ENCODE measurements at places on chromosomes 3 and 15.

DNA sequence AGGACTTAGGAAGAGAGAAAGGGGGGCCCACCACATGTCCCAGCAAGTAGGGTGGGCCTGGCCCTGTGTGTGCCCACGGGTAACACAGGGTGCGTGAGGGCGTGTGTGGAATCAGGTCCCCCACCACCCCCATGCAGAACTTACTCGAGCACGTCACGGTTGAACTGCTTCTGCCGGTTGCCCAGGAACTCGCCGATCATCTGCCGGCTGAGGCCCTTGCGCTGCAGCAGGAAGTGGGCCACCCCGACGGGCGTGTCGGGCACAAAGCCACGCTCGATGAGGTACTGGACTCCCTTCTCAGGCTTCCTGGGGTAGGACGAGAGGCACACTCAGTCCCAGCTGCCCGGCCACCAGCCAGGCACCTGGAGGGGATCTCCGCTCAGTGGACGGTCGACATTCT is 83.1 kb upstream of the RPL32 start:
- no peak for DNase-seq

- no peak for DNase-seq
Observed at GRCh38 chr3:84245789-84246188, 713.0 kb upstream of the CADM2 start.

DNA sequence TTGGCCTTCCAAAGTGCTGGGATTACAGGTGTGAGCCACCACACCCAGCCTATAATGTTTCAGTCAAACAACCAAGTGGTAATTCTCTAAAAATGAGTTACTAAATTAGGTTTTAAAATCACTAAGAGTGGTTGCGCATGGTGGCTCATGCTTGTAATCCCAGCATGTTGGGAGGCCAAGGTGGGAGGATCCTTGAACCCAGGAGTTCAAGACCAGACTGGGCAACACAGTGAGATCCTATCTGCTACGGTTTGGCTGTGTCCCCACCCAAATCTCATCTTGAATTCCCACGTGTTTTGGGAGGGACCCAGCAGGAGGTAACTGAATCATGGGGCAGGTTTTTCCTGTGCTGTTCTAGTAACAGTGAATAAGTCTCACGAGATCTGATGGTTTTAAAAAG is 26.1 kb downstream of the SEC11A start:
- no peak for DNase-seq

- no peak for DNase-seq
Observed at GRCh38 chr3:60281970-60282369, 969.3 kb downstream of the FHIT start.

DNA sequence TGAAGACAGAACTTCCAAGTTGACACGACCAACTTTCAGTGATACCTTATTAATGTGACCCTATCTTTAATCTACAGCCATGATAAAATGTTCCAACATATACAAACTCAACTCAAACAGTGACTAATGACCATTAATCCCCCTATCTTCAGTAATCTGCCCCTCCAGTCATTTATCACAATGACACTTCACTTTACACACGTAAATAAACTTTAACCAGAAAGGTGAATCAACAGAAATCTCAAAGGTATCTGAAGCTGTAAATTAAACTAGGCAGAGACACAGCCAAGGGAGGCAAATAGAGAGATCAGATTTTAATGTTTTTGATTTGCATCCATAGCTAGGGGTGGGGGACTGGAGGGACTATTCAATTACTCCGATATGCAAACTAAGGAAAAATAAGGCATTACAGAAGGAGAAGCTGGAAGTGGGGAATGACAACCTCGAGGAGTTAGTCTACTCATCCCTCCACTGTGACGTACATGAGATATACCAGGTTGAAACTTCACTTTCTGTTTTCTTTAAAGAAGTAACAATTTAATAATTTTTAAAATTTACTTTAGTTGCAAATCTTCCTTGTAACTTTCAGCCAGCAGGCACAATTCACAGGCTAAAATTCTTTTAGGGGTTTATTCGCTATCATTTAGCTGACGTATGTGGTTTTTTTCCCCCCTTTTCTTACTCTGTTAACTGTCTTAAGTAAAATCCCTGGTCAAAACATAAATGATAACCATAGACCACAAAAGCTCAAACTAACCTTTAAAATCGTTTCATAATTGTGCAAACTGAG is 751.0 kb downstream of the ROBO1 start:
- no peak for DNase-seq

DNA sequence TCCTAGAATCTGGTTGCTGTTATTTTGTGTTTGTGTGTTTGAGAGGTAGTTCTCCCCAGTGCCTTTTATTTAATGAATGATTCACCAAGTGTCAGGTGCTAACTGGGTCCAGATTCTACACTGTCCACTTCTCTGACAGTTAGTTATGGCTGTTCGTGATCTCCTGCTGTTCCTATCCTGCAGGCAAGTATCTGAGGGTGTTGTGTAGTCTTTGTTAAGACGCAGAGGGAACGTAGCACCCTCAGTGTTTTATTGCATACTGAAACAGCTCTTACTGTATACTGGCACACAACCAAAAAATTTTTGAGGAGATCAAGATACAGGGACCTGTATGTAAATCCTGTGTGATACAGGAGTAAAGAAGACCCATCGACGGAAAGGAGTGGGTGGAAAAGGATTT is 1271.3 kb downstream of the ROBO1 start:
- no peak for DNase-seq

DNA sequence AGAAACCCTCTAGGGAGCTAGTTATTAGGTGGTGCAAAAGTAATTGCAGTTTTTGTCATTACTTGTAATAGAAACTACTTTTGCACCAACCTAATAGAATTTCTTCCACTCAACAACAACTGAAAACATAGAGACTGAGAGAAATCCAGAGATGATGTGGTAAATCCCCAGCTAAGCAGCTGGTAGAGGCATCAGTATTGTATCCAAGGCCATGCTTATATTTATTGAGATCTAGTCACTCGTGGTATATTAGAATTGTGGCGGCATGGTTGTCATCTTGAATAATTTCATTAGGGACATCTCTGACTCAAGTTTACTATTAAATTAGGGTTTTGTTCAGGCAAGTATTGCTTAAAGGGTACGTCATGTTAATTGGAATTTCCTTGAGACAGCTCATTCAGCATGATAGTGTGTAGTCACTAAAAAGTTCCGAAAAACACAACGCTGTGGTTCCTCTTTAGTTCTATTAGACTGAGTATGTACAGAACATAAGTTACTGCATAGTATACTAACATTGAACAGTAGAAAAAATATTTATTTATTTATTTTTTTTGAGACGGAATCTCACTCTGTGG is 35.3 kb downstream of the PAK2 start:
- DNase-seq = no peak

DNA sequence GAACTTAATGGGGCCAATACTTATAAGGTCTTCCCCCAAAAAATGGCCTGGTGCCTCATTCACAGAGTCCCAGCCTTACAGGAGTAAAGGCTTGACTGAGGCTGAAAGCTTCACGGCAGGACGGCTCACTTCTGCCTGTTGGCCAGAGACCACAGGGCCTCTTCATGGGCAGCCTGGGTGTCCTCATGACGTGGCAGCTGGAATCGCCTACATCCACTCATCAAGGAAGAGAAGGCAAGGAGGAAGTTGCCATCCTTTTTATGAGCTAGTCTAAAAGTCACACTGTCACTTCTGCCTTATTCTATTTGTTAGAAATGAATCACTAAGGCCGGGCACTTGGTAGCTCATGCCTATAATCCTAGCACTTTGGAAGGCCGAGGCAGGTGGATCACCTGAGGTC is 89.3 kb upstream of the DGKG start:
- DNase-seq = no peak

GRCh38 chr15:36658312-36658711 is 78.9 kb downstream of the CDIN1 start:
- DNase-seq = no peak

DNA sequence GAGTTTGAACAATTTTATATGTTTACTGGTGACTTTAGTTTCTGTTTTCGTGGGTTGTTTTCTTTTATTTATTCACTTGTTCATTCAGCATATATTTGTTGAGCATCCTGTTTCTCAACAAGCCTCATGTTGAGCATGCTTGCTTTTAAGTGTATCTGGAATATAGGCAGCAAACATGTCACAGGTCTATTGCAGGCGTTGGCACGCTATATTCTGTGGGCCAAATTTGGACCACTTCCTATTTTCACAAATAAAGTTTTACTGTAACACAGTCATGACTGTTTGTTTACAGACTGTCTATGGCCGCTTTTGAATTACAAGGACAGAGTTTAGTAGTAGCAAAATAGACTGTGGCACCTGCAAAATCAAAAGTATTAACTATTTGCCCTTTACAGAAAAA is 89.6 kb downstream of the THRB start:
- no peak for DNase-seq

DNA sequence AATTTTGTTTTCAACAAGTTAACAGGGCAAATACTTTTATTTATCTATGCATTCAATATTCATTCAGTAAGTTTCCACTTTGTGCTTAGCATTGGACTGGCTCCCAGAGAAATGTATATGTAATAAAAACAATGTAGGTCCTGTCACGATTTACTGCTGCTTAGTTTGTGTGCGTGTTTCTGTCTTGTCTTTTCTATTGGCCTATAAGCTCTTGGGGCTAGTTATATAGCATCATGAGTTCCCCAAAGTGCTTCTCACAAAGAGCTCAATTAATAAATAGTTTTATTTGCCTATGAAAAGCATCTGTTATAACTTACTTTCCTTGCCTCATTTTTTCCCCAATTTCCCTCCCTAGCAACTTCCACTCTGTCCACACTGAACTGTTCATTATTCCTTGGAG is 666.7 kb upstream of the NAALADL2 start:
- no peak for DNase-seq

DNA sequence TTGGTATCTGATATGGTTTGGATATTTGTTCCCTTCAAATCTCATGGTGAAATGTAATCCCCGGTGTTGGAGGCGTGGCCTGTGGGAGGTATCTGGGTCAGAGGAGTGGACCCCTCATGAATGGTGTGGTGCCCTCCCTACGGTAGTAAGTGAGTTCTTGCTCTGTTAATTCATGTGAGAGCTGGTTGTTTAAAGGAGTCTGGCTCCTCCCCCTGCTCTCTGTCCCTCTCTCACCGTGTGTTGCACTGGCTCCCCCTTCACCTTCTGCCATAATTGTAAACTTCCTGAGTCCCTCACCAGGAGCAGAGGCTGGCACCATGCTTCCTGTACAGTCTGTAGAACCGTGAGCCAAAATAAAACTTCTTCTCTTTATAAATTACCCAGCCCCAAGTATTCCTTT is 246.9 kb upstream of the AGTR1 start:
- no peak for DNase-seq

GRCh38 chr3:183435661-183436060 is 7.2 kb upstream of the MCF2L2 start:
- DNase-seq = no peak

- no peak for DNase-seq
Observed at GRCh38 chr3:176521531-176522175, 675.6 kb downstream of the TBL1XR1 start.

Data from NK-92 treated with Interleukin-12 subunit alpha and Interleukin-12 subunit beta, amount 100 ng/mL, for 24 hours (cell line).